ENCODE measurements at places on chromosomes 1 and 21.

DNA sequence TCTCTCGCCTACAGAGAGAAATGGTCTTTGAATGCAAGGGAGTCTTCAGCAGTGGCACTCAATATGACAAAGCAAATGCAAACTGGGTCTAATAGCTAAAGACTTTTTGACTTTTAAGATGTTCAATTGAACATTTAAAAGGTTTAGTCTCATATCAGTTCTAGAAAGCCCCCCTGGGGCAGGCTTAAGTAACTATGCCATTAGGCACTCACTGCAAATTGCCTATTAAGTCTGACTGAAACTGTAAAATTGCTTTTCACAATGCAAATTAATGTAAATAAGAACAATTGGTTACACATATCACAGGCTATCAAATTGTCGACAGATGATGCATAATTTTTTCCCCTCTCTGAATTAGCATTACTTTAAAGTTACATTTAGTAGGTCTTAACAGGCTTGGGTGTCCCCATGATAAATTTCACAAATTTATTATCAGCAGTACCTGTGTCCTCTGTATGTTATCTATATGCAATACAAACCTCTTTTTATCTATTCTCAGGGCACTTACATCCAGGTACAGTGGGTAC is 329.1 kb downstream of the LRRIQ3 start:
- no peak for DNase-seq

DNA sequence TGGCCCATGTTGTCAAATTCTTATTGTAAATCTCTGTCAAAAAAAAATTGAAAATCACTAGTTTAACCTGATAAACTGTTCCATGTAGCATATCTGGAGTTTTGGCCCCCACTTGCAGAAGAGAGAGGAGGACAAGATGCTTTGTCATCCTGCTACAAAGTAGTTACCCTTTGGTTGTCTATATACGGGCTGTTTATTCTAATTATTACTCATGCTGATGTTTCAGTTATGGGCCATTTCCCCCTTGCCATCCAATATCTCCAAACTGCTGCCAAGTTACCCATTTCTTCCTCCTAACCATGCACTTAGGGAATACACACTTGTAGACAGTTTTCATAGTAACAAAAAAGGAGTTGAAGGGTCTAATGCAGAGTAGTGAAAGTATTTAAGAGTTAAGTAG is 22.6 kb downstream of the STX12 start:
- DNase-seq: no peak

- DNase-seq: no peak
Observed at GRCh38 chr21:32467291-32467690, 54.8 kb downstream of the EVA1C start.

DNA sequence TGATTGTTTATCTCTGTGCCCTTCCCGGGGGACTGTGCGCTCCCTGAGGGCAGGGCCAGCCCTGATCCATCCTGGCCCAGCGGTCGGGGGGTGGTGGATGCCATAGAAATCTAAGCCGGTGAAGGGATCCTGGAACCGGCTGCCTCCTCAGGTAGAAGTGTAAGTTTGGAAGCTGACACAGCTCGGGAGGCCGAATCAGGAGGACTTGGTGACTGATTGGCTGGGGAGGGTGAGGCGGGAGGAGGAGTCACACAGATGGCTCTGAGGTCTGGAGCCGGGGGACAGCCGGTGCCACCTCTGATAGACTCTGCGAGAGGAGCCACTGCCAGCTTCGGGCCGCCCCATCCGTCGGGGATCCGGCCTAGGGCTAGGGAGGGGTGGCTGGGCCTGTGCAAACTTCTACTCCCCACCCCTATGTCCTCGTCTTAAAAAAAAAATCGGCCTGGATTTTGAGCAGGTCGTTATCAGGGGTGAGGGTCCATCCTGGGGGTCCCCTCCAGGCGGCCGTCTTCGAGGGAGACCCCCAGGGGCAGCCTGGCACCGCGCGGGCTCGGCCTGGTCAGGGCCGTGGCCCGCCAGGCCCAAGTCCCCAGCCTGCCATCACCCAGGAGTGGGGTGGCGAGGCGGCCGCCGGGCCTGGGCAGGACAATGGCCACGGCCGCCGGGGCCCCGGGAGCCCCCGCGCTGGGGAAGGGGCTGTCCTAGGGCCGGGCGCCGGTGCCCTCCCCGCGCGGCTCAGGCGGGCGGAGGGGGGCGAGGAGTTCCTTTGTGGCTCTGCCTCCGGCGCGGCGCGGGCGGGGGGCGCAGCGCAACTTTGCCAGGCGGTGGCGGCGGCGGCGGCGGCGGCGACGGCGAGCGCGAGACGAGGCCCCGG is 708 bp upstream of the ZNF362 start:
- DNase-seq: no peak

GRCh38 chr1:61506236-61506635 is 218.7 kb downstream of the TM2D1 start:
- no peak for DNase-seq

DNA sequence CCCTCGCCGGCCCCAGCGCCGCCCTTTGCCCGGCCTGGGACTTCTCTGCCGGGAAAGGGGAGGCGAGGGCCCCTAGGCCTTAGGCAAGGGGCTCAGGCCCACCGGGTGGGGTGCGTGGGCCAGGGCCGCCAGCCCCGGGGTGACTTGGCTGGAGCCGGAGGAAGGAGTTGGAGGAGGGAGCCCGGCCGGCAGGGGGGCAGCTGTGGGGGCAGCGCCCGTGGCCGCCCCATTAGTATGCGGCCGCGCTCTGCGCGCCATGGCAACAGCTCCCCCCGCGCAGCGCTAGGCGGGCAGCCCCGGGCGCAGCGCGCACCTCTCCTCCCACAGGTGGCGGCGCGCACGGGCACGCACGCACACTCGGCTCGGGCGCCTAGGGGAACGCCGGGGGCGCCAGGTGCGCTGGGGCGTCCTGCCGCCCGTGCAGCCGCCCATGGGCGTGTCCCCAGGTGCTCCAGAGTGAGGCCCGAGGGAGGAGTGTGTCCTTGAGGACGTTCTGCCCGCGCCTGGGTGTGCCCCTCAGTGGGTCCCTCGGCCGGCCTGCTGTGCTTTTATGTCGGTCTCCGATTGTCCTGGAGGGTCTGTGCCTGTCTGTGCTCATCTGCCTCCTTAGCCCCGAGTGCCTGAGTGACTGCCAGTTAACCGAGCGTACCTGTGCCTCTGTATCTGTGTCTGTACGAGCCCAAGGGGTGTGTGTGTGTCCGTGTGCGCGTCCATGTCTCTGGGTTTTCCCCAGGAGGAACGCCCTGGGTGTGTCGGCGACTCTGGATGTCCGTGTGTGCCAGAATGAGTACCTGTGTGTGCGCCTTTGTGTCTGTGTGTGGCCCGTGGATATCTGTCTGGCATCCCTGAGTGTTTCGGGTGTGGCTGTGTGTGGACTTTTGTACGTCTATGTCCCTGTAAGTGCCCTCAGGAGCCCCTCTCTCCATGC is 38.2 kb upstream of the WASF2 start:
- DNase-seq: no peak

- peak; percentile 24 for DNase-seq
Observed at GRCh38 chr1:200483491-200484143, 73.8 kb upstream of the ZNF281 start.

- no peak for DNase-seq
Observed at GRCh38 chr1:230902349-230902923, 34.1 kb upstream of the C1orf198 start.

DNA sequence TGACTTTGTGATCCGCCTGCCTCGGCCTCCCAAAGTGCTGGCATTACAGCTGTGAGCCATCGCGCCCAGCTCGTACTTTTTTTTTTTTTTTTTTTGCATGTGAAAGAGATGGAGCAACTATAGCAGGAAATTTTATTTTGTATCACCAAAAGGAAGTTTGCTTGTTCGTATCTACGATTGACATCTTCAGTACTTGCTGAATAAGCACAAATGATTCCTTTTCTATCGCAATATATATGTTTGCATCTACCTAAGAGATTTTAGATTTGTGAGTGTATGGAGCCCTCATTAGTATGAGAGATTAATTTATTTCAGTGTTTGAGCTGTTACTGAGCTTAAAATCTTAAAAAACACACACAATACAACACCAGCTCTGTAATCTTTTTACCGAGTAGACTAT is 143.1 kb downstream of the NFIA start:
- no peak for DNase-seq

DNA sequence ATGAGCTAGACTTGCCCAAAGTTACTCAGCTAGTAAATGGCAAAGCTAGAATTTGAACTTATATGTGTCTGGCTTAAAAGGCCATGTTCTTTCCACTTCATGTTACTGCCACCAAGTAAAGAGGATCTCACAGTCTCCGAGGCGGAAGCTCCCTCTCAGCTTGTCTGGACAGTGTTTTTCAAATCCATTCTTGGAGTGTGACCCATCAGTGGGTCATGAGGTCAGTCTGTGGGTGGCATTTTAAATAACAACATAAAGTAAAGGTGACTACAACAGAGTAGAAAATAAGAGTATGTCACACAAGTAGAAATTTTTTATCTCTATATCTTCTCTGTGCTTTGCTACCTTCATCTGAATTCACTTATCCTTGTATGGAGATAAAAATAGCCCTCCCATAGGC is 3.2 kb upstream of the HMGB4 start:
- DNase-seq: no peak

DNA sequence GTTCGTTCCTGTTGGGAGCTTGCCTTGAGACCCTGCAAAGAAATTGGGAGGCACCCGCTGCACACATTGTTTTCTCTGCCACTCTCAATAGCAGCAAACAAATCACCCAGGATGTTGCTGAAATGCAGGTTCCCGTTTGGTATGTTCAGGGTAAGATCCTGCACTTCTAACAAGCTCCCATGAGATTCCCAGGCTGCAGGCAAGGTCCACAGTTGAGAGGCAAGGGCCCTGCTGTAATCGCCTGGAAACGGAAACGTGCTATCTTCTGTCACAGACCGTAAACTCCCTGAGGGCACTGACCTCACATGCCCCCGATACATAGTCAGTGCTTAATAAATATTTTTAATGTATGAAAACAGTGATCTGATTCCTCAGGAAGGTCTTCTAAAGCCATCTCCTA is 37.8 kb downstream of the XCL1 start:
- no peak for DNase-seq

GRCh38 chr1:109770331-109771095 is 6.8 kb upstream of the EPS8L3 start:
- DNase-seq: no peak

DNA sequence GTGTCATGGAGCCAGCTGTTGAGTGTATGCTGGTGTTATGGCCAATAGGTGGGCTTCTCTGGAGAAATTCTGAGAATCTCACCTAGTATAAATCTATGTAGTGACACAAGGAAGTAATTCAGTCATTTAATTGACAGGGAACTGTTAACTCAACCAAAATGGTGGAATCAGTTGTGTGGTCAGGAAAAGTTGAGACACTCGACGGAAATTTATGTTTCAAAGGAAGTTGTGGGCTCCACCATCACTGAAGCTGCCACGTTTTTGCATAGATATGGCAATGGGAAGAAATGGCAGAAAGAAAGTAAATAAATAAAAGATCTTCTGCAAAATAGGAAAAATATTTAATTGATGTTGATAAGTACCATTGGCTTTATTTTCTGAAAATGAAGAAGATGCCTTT is 84.5 kb downstream of the ATP6V1G3 start:
- no peak for DNase-seq

GRCh38 chr1:46219551-46220520 is 16.7 kb downstream of the LURAP1 start:
- DNase-seq: no peak

GRCh38 chr21:39533545-39534380 is 79.0 kb upstream of the B3GALT5 start:
- no peak for DNase-seq

- DNase-seq: no peak
Observed at GRCh38 chr1:77428068-77428467, 146.2 kb downstream of the AK5 start.

DNA sequence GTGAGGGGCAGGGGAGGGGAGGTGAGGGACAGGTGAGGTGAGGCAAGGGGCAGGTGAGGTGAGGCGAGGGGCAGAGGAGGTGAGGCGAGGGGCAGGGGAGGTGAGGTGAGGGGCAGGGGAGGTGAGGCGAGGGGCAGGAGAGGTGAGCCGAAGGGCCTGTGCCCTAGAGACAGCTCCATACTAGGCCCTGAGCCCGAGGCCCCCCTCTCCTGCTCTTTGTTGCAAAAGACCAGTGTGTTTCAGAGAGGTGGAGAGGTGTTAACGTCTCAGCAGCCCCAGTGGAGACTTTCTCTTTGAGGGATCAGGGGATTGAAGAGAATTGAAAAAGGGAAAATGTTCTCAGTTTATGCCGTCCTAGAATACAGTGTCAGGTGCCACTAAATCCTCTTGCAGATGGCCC is 44.2 kb downstream of the EPHB2 start:
- DNase-seq: no peak

DNA sequence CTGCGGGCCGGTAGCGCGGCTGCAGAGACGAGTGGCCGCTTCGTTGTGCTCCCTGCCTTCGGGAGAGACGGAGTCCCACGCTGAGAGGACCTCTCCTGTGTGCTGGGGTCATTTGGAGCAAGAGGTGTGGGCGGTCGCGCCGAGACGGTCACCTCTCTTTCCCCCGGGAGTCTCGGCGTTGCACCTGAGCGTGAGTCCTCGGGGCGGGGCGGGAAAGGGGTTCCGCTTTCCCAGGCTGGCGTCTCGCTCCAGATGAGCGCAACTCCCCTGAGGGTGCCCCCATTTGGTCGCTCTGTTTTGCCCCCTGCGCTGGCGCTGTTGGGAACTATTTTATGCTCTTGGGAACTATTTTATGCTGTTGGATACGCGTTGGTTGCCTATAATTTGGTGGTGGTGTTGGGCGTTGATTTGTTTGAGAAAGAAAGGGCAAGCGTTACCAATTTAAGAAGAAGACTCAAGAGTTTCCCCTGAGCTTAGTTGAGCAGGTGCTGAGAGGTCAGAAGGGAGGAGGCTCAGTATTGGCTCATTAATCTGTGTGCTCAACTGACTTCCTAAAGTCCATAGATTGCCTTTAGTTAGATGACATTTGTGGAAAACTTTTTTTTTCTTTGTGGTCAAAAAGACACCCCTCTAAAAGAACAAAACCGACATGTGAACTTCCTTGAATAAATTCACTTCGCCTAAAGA is 683 bp downstream of the LRRC8B start:
- DNase-seq: no peak

GRCh38 chr1:222454186-222454585 is 93.7 kb downstream of the HHIPL2 start:
- DNase-seq: no peak

GRCh38 chr21:34576041-34576511 is 38.8 kb downstream of the RCAN1 start:
- DNase-seq: no peak

DNA sequence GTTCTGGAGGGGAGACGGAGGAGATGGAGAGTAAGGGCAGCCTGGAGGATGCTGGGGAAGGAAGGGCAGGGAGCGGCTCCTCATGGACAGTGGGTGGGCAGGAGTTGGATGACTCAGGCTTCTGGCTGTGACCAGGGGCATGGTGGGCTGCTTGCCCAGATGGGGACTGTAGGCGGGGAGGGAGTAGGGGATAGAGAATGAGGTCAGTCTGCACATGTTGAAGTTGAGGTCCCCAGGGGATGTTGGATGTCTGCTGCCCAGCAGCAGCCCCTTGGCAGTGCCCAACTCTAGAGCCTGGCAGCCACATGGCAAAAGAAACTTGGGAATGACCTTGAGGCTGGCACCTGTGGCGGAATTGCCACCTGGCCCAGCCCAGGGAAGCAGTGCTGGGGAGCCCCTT is 6.4 kb downstream of the SELENON start:
- no peak for DNase-seq

GRCh38 chr1:100443811-100444571 is 91.7 kb downstream of the CDC14A start:
- DNase-seq: no peak
